ENCODE measurements at places on chromosomes 6 and 20.

DNA sequence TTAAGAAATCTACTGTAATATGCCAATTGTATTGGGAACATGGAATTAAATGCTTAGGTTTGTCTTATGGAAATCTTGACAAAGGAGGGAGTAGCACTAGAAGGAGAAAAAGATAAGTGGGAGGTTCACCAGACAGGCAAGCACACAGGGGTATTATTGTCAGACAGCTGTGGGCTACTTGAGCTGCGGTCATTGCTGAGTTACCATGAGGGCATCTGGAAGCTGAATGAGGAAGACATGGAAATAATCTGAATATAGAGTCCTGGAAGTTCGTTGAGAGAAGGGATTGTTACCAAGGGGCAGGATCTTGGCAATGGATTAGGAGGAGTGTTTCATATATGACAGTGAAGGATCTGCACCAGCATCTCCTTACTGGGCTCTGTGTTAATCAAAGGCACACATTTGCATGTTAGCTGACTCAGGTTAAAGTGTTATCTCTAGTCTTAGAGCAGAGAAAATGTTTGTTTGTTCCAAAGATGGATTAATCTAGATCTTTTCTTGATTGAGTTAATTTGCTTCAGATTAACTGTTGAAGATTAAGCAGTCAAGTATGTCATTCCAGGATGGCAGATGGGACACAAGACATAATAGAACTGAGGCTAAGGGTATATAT, 53.0 kb upstream of the SUPT3H start:
- no peak overlapping the region for H3K27ac ChIP-seq
- no peaks in the 10 kb centered on the region for H3K27me3 ChIP-seq
- no peaks in the 10 kb centered on the region for H3K36me3 ChIP-seq
- no peak for DNase-seq

- H3K4me3 ChIP-seq = no peak overlapping the region
- no peaks in the 10 kb centered on the region for H3K27me3 ChIP-seq
- H3K27ac ChIP-seq = no peak overlapping the region
- H3K4me1 ChIP-seq = peaks cover 21% of the 10 kb centered on the region
- peaks cover 62% of the 10 kb centered on the region for H3K36me3 ChIP-seq
- no peak for DNase-seq
Measured at GRCh38 chr6:44135875-44136274, 8.5 kb downstream of the TMEM63B start.

DNA sequence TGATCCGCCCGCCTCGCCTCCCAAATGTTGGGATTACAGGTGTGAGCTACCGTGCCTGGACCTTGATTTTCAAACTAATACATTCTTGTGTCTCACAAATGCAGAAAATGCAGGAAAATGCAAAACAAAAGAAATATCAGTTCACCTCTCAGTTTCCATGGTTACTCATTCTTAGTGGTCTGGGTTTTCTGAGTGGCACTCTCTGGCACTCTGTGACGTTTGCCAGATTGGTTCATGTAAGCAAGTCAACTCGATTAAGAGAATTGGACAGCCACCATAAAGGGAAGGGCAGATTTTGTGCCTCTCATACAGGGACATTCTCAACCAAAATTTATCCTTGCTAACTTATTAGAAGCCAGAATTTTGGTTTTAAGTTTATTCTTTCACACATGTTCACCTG, 8.6 kb downstream of the CMTR1 start:
- no peak overlapping the region for H3K4me3 ChIP-seq
- peaks cover 2% of the 10 kb centered on the region for H3K4me1 ChIP-seq
- no peaks in the 10 kb centered on the region for H3K36me3 ChIP-seq
- no peak for DNase-seq

- no peak for DNase-seq
- H3K4me1 ChIP-seq = no peaks in the 10 kb centered on the region
- H3K36me3 ChIP-seq = no peaks in the 10 kb centered on the region
- H3K27ac ChIP-seq = no peak overlapping the region
- no peak overlapping the region for H3K4me3 ChIP-seq
- no peaks in the 10 kb centered on the region for H3K27me3 ChIP-seq
Measured at GRCh38 chr6:153574231-153574630, 443.1 kb upstream of the RGS17 start.

DNA sequence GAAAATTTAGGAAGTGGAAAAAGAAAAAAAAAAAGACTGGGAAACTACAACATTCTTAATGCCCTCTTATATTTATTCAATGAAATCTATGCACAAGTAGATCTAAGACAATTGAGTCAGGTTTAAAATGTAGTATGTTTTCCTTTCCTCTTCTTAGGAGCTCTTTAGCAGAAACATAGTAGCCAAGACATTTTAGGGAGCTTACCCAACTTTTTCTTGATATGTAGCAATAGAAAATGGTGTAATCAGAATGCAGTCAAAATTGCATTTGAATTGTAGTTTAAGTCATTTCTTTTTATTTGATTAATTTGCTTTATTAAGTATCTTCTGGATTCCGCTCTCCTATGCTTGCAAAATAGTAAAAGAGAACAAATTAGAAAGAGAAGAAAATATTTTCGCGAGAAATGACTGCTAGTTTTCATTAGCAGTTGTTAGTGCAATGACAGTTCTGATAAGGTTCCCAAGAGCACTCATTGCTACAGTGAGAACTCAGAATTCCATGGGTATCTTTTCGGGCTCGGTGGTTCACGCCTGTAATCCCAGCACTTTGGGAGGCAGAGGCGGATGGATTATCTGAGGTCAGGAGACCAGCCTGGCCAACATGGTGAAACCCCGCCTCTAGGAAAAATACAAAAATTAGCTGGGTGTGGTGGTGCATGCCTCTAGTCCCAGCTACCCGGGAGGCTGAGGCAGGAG, 52.2 kb downstream of the JARID2 start:
- no peak overlapping the region for H3K27ac ChIP-seq
- no peaks in the 10 kb centered on the region for H3K27me3 ChIP-seq
- H3K36me3 ChIP-seq = no peaks in the 10 kb centered on the region
- H3K4me3 ChIP-seq = no peak overlapping the region
- peaks cover 47% of the 10 kb centered on the region for H3K4me1 ChIP-seq
- no peak for DNase-seq

- no peak overlapping the region for H3K27ac ChIP-seq
- H3K4me3 ChIP-seq = no peak overlapping the region
- H3K36me3 ChIP-seq = no peaks in the 10 kb centered on the region
- no peak for DNase-seq
Measured at GRCh38 chr6:70119218-70119835, 183.6 kb downstream of the COL9A1 start.

DNA sequence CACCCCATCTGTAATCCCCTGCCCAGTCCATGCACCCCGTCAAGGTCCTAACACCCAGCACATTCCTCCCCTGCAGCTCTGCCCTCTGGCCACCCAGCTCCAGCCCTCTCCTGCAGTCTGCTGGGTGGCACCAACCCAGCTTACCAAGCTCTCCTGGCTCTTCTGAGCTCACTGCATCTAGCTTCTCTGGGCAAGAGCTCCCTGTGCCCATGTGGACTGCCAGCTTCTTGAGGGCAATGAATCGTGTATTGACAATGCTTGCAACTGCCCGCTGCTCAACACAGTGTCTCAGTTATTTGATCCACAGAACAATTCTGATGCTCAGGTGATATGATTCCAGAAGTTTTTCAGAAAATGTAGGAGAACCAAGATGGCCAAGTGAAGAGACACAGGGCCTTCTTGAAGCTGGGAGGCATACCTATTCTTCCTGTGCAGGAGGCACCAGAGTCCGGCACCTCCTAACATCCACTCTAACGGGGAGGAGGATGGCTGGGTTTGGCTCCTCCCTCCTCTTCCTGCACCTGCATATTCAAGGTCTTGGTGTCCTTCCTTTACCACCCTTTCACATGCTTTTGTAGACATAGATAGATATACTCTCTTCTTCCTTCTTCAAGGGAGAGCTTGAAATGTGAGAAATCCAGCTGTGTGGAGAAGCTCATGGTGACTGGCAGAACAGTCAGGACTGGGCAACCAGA, 85.6 kb downstream of the TRERF1 start:
- H3K27ac ChIP-seq = no peak overlapping the region
- no peaks in the 10 kb centered on the region for H3K36me3 ChIP-seq
- H3K4me1 ChIP-seq = no peaks in the 10 kb centered on the region
- no peak for DNase-seq

All from gastrocnemius medialis (tissue), 4 donors.